ENCODE measurements at places on chromosomes 7 and 10. TPM values are rescaled to one million over a fixed set of nuclear protein-coding genes. Genes with fewer than 3 reads are reported as not detected.
A peak's percentile ranks its signal among the peaks of the same experiment; 100 is the strongest.

The FZD1 gene
- total RNA-seq: 12.0 TPM

DNA sequence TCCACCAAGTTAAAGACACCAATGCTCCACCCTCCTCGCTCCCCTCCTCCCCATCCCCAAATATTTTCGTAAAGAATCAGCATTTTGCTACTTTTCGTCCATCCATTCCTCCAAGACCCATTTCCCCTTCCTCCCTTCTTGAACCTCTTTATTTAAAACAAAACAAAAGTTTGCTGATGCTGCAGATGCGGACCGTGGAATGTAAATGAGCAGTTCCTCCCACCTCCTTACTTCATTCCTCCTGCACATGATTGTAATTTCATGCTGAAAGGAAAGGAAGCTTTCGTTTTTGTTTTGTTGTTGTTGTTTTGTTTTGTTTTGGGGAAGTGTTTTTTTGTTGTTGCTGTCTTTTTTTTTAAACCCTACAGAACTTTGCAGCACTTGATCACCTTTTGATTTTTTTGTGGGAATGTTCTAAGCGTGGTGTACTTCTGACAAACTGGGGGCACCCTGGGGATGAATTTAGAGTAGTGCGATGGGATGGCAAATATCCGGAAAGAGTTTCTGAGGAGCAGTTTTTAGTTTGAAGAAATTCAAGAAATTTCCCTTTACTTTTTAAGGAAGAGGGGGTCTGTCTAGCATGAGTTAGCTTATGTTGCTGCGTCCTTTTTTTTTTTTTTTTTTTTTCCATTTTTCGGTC is 177.3 kb downstream of the TCF7L2 start:
- H3K4me1 ChIP-seq: peaks cover 40% of the 10 kb centered on the region
- no peaks in the 10 kb centered on the region for H3K27me3 ChIP-seq

The MYH16 gene
- total RNA-seq: not detected

GRCh38 chr7:31665546-31665945 is 21.5 kb upstream of the PPP1R17 start:
- no peak overlapping the region for H3K27ac ChIP-seq
- no peaks in the 10 kb centered on the region for H3K36me3 ChIP-seq
- H3K4me3 ChIP-seq: no peak overlapping the region
- no peaks in the 10 kb centered on the region for H3K27me3 ChIP-seq

DNA sequence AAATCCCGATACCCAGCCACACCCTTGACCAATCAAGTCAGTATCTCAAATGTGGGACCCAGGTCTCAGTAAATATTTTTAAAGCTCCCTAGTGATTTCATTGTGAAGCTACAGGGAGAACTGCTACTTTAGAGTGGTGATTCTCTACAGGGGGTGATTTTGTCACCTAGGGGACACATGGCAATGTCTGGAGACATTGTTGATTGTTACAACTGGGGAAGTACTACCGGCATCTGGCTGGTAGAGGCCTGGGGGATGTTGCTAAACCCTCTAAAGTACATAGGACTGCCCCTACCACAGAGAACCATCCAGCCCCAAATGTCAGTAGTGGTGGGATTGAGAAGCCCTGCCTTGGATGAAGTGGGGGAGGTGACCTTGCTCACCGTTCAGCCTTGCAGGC is 152.9 kb downstream of the RPS24 start:
- no peaks in the 10 kb centered on the region for H3K27me3 ChIP-seq
- H3K4me3 ChIP-seq: no peak overlapping the region
- DNase-seq: no peak
- H3K4me1 ChIP-seq: peaks cover 17% of the 10 kb centered on the region

The HOXA4 gene
- total RNA-seq: 12.5 TPM

The CEP55 gene
- 0.80 TPM for total RNA-seq

DNA sequence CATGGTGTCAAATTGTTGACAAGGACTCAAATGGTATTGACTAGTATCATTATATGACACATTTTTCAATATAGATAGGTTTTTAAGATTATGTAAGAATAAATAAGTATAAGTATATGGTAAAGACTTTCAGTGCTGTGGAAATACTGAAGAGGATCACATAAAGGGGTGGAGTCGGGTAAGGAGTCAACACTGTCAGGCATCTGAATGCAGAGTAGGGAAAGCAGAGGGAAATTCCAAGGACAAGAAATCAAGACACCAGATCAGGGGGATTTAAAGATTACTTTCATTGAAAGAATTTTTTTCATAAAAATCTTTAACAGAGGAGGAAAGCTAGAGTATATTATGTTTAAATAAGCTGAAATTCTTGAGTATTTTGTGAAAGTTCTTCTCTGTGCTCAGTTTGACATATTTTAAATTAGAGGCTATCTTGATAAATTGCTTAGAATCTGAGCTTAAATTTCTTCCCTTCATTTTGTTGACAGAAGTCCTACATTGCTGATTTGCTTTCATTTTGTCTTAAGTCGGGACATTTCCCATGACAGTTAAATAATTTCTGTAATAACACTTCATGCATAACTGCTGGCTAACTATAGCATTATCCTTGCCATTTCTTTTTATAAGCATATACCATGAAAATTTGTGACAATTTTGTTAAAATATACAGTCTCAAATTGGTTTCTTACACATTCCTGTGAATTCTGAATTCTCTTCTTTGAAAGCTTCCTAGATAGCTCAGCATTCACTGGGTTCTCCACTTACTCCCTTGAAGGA is 244.3 kb downstream of the PRKG1 start:
- no peaks in the 10 kb centered on the region for H3K4me1 ChIP-seq
- H3K27ac ChIP-seq: no peak overlapping the region
- H3K4me3 ChIP-seq: no peak overlapping the region
- H3K27me3 ChIP-seq: no peaks in the 10 kb centered on the region
- H3K36me3 ChIP-seq: no peaks in the 10 kb centered on the region

DNA sequence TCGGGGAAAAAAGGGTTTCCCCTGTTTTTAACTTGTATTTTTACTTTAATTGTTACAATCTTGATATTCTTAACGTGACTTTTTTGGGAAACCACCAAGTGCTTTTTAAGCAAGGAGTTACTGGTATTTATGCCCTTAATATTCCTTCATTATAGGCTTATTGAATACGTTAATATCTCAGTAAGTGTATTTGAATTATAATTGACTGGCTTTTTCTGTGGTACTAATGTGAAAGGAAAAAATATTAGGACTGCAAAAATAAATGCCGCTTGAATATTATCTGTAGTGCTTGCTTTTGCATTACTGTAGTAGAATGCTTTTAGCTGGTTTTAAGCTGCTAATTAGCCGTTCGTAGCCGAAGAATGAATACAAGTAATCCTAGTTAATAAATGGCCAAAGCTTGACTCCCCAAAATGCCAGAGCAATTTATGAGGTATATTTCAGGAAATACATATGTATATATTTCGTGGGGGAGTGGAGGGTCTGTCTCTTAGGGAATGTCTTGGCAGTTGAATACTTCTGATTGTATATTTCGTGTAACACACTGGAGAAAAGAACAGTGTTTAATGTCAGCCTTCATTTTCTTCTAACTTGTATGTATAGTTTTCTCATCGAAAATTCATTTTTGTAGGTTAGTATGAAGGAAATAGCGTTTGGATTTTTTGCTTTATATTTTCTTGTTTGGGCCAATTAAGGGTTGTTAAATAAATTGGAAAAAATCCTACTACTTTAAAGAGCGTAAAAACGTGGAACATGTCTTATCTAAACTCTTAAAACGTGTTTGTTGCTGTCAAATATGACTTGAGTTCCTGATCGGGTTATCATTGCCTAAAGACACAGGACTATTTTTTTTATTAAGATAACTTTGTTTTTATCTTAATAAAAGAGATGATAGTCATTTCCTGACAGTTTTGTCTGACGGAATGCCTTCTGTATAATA is 1.5 kb downstream of the PDCD4 start:
- no peaks in the 10 kb centered on the region for H3K27me3 ChIP-seq
- DNase-seq: no peak
- H3K36me3 ChIP-seq: peaks cover 15% of the 10 kb centered on the region
- peak overlapping the region; percentile 100 for H3K4me3 ChIP-seq
- H3K27ac ChIP-seq: peak overlapping the region; percentile 99
- peaks cover 18% of the 10 kb centered on the region for H3K4me1 ChIP-seq

The MBL2 gene
- total RNA-seq: not detected

GRCh38 chr7:31074120-31074383 is 21.9 kb downstream of the ADCYAP1R1 start:
- peaks cover 9% of the 10 kb centered on the region for H3K27me3 ChIP-seq
- DNase-seq: no peak
- H3K27ac ChIP-seq: peak overlapping the region; percentile 27
- H3K4me3 ChIP-seq: no peak overlapping the region

- no peak overlapping the region for H3K4me3 ChIP-seq
- DNase-seq: no peak
- no peaks in the 10 kb centered on the region for H3K4me1 ChIP-seq
- peaks cover 24% of the 10 kb centered on the region for H3K36me3 ChIP-seq
Observed at GRCh38 chr7:159040146-159040545, 104.5 kb downstream of the VIPR2 start.

GRCh38 chr7:155459700-155460461 is 2.0 kb downstream of the EN2 start:
- no peak overlapping the region for H3K4me3 ChIP-seq
- H3K4me1 ChIP-seq: peaks cover 36% of the 10 kb centered on the region
- no peak for DNase-seq
- no peak overlapping the region for H3K27ac ChIP-seq
- peaks cover 93% of the 10 kb centered on the region for H3K27me3 ChIP-seq
- no peaks in the 10 kb centered on the region for H3K36me3 ChIP-seq

DNA sequence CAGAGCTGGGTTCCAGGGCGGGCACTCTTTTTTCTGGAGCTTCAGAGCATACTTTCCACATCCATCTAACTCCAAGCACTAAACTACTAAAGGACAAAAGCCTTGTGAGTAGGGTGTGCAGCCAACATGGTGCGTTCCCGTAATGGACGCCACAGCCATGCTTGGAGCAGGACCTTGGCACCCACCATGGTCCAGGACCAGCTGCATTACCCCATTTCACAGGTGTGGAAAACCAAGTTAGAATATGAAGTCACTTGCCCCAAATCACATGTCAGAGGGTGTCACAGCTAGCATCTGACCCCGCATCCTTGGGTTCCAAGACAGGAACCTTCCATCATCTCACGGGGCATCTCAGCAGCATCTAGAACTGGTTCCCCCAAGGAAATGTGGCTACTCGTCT is 112.4 kb downstream of the SMURF1 start:
- peak overlapping the region; percentile 63 for H3K27ac ChIP-seq
- H3K27me3 ChIP-seq: no peaks in the 10 kb centered on the region
- peaks cover 89% of the 10 kb centered on the region for H3K36me3 ChIP-seq
- peaks cover 32% of the 10 kb centered on the region for H3K4me1 ChIP-seq
- no peak for DNase-seq
- H3K4me3 ChIP-seq: no peak overlapping the region

The HABP2 gene
- not detected for total RNA-seq

The LRRC4 gene
- 0.99 TPM for total RNA-seq

The MMRN2 gene
- total RNA-seq: 66.0 TPM

The ASAH2 gene
- 0.42 TPM for total RNA-seq

DNA sequence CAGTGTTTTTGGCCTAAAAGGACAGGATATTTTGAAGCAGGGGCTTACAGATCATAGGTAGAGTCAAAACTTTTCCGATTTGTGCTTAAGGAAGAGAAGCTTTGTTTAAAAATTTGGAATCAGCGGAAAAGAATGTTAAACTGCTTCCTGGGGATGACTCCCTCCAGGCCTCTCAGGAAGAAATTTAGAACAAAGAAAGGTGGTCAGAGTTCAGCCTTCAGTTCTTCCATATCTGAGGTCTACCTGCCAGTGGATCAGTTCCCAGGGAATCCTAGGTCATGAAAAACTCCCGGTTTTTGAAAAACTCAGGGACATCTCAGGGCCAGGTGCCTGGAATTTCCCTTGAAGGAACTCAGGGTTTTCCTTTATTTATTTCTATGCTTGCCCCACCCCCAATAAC is 100.3 kb downstream of the MCU start:
- no peak for DNase-seq
- H3K27me3 ChIP-seq: no peaks in the 10 kb centered on the region
- no peak overlapping the region for H3K4me3 ChIP-seq
- H3K36me3 ChIP-seq: no peaks in the 10 kb centered on the region
- H3K27ac ChIP-seq: peak overlapping the region; percentile 0

The TAF6 gene
- total RNA-seq: 71.8 TPM

GRCh38 chr10:96716390-96716789 is 3.9 kb downstream of the PIK3AP1 start:
- H3K27ac ChIP-seq: no peak overlapping the region
- no peak overlapping the region for H3K4me3 ChIP-seq
- peaks cover 11% of the 10 kb centered on the region for H3K27me3 ChIP-seq
- H3K4me1 ChIP-seq: peaks cover 16% of the 10 kb centered on the region

- H3K36me3 ChIP-seq: no peaks in the 10 kb centered on the region
- H3K27me3 ChIP-seq: no peaks in the 10 kb centered on the region
- no peak overlapping the region for H3K27ac ChIP-seq
- no peak overlapping the region for H3K4me3 ChIP-seq
Observed at GRCh38 chr10:78744491-78745090, 324.2 kb upstream of the ZMIZ1 start.

GRCh38 chr10:3886641-3887251 is 101.7 kb upstream of the KLF6 start:
- H3K4me1 ChIP-seq: peaks cover 43% of the 10 kb centered on the region
- H3K27me3 ChIP-seq: no peaks in the 10 kb centered on the region
- peak overlapping the region; percentile 11 for H3K4me3 ChIP-seq
- no peaks in the 10 kb centered on the region for H3K36me3 ChIP-seq

GRCh38 chr7:37416378-37417106 is 32.1 kb downstream of the ELMO1 start:
- H3K27me3 ChIP-seq: no peaks in the 10 kb centered on the region
- H3K36me3 ChIP-seq: no peaks in the 10 kb centered on the region
- H3K4me1 ChIP-seq: peaks cover 17% of the 10 kb centered on the region
- H3K4me3 ChIP-seq: no peak overlapping the region
- DNase-seq: no peak

The LEP gene
- not detected for total RNA-seq

DNA sequence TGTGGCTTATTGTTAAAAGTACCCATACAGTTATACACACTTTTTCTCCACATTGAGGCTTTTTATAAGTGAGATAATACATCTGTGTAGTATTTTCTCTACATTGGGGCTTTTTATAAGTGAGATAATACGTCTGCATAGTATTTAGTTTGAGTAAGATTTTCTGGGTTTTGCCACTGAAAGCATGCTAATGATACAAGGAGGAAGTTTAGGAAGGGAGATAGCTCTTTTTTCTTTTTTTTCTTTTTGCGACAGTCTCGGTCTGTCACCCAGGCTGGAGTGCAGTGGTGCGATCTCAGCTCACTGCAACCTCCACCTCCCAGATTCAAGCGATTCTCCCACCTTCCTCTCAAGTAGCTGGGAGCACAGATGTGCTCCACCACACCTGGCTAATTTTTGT is 13.3 kb downstream of the FAM107B start:
- DNase-seq: peak; percentile 4
- H3K4me3 ChIP-seq: no peak overlapping the region
- no peaks in the 10 kb centered on the region for H3K27me3 ChIP-seq

GRCh38 chr10:19518109-19518508 is 298.1 kb upstream of the PLXDC2 start:
- no peaks in the 10 kb centered on the region for H3K36me3 ChIP-seq
- H3K27me3 ChIP-seq: no peaks in the 10 kb centered on the region

Data from esophagus muscularis mucosa (tissue), 4 donors.